ENCODE measurements at places on chromosomes 12 and 14. TPM values are rescaled to one million over a fixed set of nuclear protein-coding genes. Genes with fewer than 3 reads are reported as not detected.

Gene GZMH
- not detected for total RNA-seq

DNA sequence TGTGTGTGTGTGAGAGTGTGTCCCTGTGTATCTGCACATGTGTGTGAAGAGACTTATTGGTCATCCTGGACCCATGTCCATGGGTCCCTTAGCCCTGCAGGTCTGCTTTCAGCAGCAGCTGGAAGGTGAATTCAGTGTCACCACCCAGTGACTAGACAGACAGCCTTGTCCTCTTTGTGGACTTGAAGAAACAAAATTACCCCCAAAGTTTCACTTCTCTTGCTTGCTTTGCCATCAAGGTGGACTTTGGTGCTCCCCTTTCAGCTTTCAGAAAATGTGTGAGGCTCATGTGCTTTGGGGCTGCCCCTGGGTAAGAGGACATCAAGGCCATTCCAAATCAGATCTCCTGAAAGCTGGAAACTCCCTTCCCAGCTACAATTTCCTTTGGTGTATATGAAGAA is 1063.8 kb downstream of the BCL11B start:
- H3K27me3 ChIP-seq = no peaks in the 10 kb centered on the region
- no peaks in the 10 kb centered on the region for H3K4me1 ChIP-seq
- no peak overlapping the region for H3K4me3 ChIP-seq
- no peak for DNase-seq

- no peak for DNase-seq
- H3K4me1 ChIP-seq = peaks cover 17% of the 10 kb centered on the region
- no peak overlapping the region for H3K4me3 ChIP-seq
- H3K36me3 ChIP-seq = no peaks in the 10 kb centered on the region
- H3K27ac ChIP-seq = peak overlapping the region; percentile 80
These were observed 107.3 kb downstream of the SAMD4A start for GRCh38 chr14:54674046-54674741.

Gene SYT1
- 1.9 TPM for total RNA-seq

Gene GPR137C
- 0.27 TPM for total RNA-seq

DNA sequence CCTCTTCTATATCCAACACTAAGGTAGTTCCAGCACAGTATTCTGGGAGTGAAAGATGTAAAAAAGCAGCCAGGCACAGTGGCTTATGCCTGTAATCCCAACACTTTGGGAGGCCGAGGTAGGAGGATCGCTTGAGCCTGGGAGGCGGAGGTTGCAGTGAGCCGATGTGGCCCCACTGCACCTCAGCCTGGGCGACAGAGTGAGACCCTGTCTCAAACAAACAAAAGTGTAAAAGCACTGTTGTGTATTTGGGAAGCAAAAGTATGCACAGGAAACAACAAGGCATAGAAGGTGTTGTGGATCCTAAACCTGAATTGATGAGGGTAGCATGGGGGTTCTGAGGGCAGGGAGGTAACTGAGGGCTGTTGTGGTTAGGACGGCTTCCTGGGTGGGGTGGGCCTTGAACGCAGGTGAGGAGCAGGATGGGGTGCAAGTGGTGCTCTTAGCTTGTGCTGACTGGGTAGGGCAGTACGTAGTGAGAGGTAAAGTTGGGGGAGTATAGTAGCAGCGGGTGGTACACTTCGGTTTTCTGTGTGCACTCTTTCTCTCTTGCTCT is 64.2 kb downstream of the RASSF3 start:
- H3K4me3 ChIP-seq = no peak overlapping the region
- no peaks in the 10 kb centered on the region for H3K36me3 ChIP-seq
- DNase-seq = no peak
- H3K27ac ChIP-seq = peak overlapping the region; percentile 80

GRCh38 chr14:28901631-28902030 is 135.0 kb downstream of the FOXG1 start:
- no peaks in the 10 kb centered on the region for H3K27me3 ChIP-seq
- H3K36me3 ChIP-seq = no peaks in the 10 kb centered on the region
- no peak for DNase-seq
- H3K4me1 ChIP-seq = no peaks in the 10 kb centered on the region
- H3K4me3 ChIP-seq = no peak overlapping the region

- H3K4me1 ChIP-seq = no peaks in the 10 kb centered on the region
- peak; percentile 23 for DNase-seq
- peak overlapping the region; percentile 38 for H3K27ac ChIP-seq
- H3K36me3 ChIP-seq = no peaks in the 10 kb centered on the region
- no peak overlapping the region for H3K4me3 ChIP-seq
These were observed 17.0 kb downstream of the CAMKK2 start for GRCh38 chr12:121279507-121279915.

Gene VPS37B
- 46.6 TPM for total RNA-seq

GRCh38 chr14:85090681-85091080 is 439.3 kb upstream of the FLRT2 start:
- H3K36me3 ChIP-seq = no peaks in the 10 kb centered on the region
- H3K4me3 ChIP-seq = no peak overlapping the region
- H3K27ac ChIP-seq = no peak overlapping the region
- H3K27me3 ChIP-seq = no peaks in the 10 kb centered on the region

DNA sequence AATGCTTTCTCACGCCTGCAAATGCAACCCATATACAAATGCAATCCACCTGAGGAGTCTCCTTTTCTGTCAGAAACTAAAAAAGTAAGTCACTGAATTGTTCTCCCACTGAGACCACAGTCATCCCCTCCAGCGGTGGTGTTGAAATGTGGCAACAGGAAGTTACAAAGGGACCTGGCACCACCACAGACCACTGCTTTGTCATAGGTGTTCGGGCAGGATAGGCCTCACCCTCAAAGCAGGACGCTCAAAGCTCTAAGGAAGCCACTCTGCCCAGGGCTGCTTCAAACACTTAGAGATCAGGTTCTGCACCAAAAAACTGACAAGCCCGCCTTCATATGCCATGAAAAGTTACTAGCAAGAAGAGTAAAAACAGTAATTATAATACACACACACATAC is 11.3 kb downstream of the PHLDA1 start:
- no peaks in the 10 kb centered on the region for H3K36me3 ChIP-seq
- peaks cover 3% of the 10 kb centered on the region for H3K27me3 ChIP-seq
- DNase-seq = peak; percentile 49
- H3K4me3 ChIP-seq = no peak overlapping the region

GRCh38 chr14:69812711-69813110 is 15.7 kb upstream of the SLC10A1 start:
- no peaks in the 10 kb centered on the region for H3K36me3 ChIP-seq
- H3K27me3 ChIP-seq = peaks cover 6% of the 10 kb centered on the region
- no peaks in the 10 kb centered on the region for H3K4me1 ChIP-seq
- no peak overlapping the region for H3K27ac ChIP-seq
- H3K4me3 ChIP-seq = no peak overlapping the region

Gene TEAD4
- total RNA-seq = 4.4 TPM

GRCh38 chr12:92928421-92928961 is 604 bp downstream of the EEA1 start:
- H3K36me3 ChIP-seq = no peaks in the 10 kb centered on the region
- peak overlapping the region; percentile 78 for H3K4me3 ChIP-seq
- H3K4me1 ChIP-seq = peaks cover 45% of the 10 kb centered on the region
- peak overlapping the region; percentile 99 for H3K27ac ChIP-seq
- peak; percentile 49 for DNase-seq

Gene C12orf50
- total RNA-seq = not detected

Gene OR11H6
- total RNA-seq = not detected

Gene GLIPR1L2
- total RNA-seq = not detected

Gene AVPR1A
- total RNA-seq = 0.95 TPM

DNA sequence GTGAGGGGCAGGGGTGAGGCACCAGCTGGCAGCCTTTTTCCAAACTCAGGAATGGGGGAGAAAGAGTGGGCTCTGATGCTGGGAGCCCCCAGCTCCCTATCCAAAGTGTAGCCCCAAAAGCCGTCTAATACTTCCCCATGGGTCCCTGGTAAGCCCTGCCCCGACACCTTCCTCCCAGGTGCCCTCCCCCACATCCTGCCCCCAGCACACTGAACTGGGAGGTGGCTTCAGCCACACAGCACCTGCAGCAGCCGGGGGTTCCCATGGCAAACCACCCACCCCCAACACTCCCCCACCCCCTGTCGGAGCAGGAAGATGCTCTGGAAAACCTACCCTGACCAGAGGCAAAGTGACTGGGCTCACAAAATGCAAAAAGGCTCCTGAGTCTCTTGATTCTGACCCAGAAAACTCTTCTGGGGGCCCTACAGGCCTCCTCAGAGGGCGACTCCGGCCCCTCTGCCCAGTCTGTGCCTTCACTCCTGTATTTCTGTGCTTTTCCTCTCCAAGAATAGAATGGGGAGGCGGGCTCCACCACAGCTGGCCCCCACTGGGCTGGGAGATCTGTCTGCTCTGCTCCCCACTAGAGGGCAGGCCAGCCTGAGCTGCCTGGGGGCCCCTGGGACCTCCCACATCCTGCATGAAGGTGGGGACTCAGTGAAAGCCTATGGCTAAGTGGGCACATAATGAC is 81.6 kb downstream of the ITPK1 start:
- no peaks in the 10 kb centered on the region for H3K27me3 ChIP-seq
- H3K4me3 ChIP-seq = no peak overlapping the region
- H3K36me3 ChIP-seq = no peaks in the 10 kb centered on the region
- H3K4me1 ChIP-seq = peaks cover 43% of the 10 kb centered on the region
- DNase-seq = no peak
- peak overlapping the region; percentile 61 for H3K27ac ChIP-seq

DNA sequence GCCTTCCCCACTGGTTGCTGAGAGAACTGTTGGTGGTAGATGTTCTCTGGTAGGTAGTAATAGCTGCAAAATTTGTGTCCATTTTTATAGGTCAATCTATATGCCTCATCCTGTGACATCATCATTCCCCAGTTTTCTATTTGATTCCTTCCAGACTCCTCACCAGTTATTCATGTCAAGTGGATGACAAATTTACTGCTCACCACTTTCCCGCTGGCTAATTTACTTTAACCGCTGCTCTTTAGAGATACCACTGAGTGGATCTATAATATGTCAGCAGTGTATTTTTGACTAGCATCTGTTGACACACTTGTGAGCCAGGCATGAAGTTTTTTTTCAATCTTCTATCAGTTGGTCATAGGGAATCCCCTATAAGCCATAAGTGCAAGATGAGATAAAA is 24.6 kb downstream of the GPR65 start:
- H3K4me1 ChIP-seq = peaks cover 10% of the 10 kb centered on the region
- no peak overlapping the region for H3K27ac ChIP-seq
- H3K36me3 ChIP-seq = no peaks in the 10 kb centered on the region

Gene GLRX5
- 177 TPM for total RNA-seq

DNA sequence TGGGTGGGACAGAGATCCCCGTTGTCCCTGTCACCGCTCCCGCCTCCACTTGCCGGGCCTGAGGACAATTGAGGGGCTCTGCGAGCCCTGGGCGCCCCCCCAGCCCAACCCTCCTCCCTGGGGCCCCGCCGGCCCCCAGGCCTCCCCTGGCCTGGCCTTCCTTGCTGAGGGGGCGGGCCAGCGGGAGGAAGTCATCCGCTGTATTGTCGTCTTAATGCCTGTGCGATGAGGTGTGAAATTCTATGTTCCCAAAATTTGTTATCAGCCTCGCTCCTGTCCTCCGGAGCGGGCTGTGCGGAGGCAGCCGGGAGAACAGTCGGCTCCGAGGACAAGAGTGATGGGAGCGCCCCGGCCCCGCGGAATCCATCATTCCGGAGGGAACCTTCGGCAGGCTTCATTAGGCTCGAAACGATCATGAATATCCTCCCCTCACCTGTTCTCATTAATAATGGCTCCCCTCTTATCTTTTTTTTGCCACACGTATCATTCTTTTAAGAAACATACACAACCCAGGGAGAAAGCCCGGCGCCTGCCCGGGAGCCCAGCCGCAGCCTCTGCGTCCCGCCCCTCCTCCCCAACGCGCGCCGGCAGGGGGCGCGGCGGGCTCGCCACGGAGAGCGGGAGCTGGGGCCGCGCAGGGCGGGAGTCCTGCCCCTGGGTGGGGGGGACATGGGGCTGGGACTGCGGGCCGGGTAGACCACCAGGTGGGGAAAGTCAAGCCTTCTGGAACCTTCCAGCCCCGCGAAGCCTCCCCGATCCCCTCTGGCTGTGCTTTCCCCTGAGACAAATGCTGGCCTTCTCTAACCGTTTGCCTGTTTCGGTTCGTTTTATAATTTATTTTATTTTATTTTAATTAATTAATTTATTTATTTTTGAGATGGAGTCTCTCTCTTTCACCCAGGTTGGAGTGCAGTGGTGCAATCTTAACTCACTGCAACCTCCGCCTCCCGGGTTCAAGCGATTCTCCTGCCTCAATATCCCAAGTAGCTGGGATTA is 17.1 kb upstream of the DLK1 start:
- H3K4me3 ChIP-seq = peak overlapping the region; percentile 3
- peaks cover 19% of the 10 kb centered on the region for H3K27me3 ChIP-seq
- H3K36me3 ChIP-seq = no peaks in the 10 kb centered on the region
- no peaks in the 10 kb centered on the region for H3K4me1 ChIP-seq
- peak overlapping the region; percentile 51 for H3K27ac ChIP-seq
- DNase-seq = no peak

Gene MDGA2
- not detected for total RNA-seq

- H3K27ac ChIP-seq = no peak overlapping the region
- no peaks in the 10 kb centered on the region for H3K27me3 ChIP-seq
- no peak overlapping the region for H3K4me3 ChIP-seq
- H3K4me1 ChIP-seq = no peaks in the 10 kb centered on the region
- DNase-seq = no peak
- H3K36me3 ChIP-seq = no peaks in the 10 kb centered on the region
These were observed 2.8 kb downstream of the SLC25A47 start for GRCh38 chr14:100325958-100326357.

Gene ZC2HC1C
- 8.1 TPM for total RNA-seq

DNA sequence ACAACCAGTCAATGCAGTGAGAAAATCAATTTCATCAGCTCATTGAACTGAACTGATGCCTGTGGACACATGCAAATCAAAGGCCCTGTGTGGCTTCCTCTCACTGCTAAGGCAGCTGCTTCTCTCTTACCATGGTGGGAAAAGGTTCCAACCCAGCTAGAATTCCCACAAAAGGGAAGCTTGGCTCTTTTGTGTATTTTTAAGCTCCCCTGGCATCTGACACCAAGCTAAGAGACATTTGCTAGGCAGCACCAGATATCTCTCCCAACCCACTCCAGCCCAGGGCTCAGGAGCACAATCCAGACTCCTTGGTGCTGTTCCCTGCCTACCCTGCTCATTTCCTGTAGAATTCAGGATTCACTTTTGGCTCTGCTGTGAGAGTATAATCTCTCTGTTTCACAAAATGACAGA is 129.6 kb downstream of the GXYLT1 start:
- no peaks in the 10 kb centered on the region for H3K27me3 ChIP-seq
- no peak overlapping the region for H3K4me3 ChIP-seq
- no peaks in the 10 kb centered on the region for H3K4me1 ChIP-seq

- peaks cover 14% of the 10 kb centered on the region for H3K4me1 ChIP-seq
- no peaks in the 10 kb centered on the region for H3K27me3 ChIP-seq
- no peak overlapping the region for H3K4me3 ChIP-seq
- no peak for DNase-seq
These were observed 58.2 kb downstream of the CACNA1C start for GRCh38 chr12:2110849-2111566.
